ENCODE measurements at places on chromosomes 4 and X. TPM values are rescaled to one million over a fixed set of nuclear protein-coding genes. Genes with fewer than 3 reads are reported as not detected.

The SPOCK3 gene
- 12.3 TPM for polyA plus RNA-seq

The FMR1 gene
- 112 TPM for polyA plus RNA-seq

The MAOB gene
- 51.0 TPM for polyA plus RNA-seq

The FRG2 gene
- not detected for polyA plus RNA-seq

The SYN1 gene
- 6.5 TPM for polyA plus RNA-seq

GRCh38 chrX:105755109-105755508, 67.2 kb upstream of the NRK start:
- no peak for DNase-seq

- no peak for DNase-seq
Measured at GRCh38 chr4:116489739-116490138, 595.6 kb downstream of the TRAM1L1 start.

GRCh38 chr4:12488672-12489071, 995.5 kb downstream of the RAB28 start:
- DNase-seq: no peak

DNA sequence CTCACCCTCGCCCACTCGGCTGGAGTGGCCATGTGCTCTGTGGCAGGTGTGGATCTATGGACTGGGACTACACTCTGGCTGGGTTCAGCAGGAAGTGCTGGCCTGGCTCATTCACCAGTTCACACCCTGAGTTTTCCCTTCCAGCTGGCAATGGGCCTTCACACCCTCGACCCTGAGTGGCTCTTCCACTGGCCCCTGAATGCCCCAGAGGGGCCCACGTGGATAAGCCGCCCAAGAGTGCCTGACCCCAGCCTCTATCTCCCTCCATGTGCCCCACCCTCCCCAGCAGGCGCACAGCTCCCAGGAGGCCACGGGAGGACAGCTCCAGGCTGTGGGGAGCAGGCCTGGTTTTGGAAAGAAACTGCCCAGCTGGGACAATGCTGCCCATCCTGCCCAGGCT, 234.1 kb downstream of the AFAP1 start:
- no peak for DNase-seq

DNA sequence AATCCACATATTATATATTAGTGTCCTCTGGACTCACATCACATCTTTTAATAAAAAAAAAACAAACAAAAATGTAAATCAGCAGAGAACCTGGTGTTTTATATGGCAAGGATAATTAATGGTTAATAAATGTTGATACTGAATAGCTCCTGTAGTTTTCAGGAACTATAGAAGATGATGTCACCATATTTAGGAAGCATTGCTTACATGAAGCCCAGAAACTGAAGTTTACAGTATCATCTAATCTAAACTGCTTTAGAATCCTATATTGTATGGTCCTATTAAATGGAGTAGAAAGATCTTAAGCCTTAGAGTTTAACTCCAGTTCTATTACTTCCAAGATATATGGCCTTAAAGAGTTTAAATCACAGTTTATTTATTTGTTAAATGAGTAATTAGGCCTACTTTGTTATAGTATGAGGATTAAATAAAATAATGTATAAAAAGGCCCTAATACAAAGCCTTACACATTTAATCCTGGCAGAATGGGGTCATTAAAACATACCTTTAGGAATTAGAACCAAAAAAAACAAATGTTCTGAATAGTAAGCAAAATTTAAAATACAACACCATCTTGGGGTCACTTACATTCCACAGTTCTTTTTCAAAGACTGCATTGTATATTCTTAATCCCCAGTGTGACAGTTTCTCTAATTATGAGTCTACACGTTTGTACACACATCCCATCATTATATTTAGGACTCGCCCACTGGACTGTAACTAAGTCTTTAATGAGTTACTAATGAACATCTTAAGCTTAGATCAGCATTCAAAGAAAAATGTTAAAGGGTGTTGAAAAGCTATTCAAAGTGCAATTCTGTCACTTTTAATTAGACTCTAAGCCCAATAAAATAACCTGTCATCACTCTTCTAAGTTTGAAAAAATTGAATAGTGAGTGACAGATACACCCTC, 305.9 kb downstream of the ADGRL3 start:
- no peak for DNase-seq

- no peak for DNase-seq
Measured at GRCh38 chrX:52870046-52870445, 2.2 kb upstream of the XAGE3 start.

GRCh38 chr4:88481537-88481936, 24.6 kb downstream of the HERC5 start:
- DNase-seq: peak; percentile 24

All from left kidney (tissue), 8 donors.